ENCODE measurements at places on chromosomes 12 and 14. TPM values are rescaled to one million over a fixed set of nuclear protein-coding genes. Genes with fewer than 3 reads are reported as not detected.

The KLHL28 gene
- total RNA-seq: 14.7 TPM

The GPR68 gene
- 0.32 TPM for total RNA-seq

The FAM90A1 gene
- 0.37 TPM for total RNA-seq

The MYO1H gene
- not detected for total RNA-seq

The KRT74 gene
- not detected for total RNA-seq

The SOAT2 gene
- total RNA-seq: 0.17 TPM

The COA8 gene
- total RNA-seq: 27.1 TPM

The KRT82 gene
- not detected for total RNA-seq

The VTI1B gene
- 57.3 TPM for total RNA-seq

The GPR84 gene
- 0.12 TPM for total RNA-seq

The RTL1 gene
- 0.53 TPM for total RNA-seq

The RAD9B gene
- 1.8 TPM for total RNA-seq

The LHX5 gene
- not detected for total RNA-seq

The SYNJ2BP gene
- total RNA-seq: 24.3 TPM

The OLR1 gene
- total RNA-seq: 0.74 TPM

The EML5 gene
- total RNA-seq: 38.9 TPM

The LMNTD1 gene
- total RNA-seq: not detected

The SERPINA3 gene
- 49.6 TPM for total RNA-seq

The OVCH1 gene
- not detected for total RNA-seq

The TMEM121 gene
- 5.2 TPM for total RNA-seq

The HOXC5 gene
- total RNA-seq: 3.6 TPM

The KRT72 gene
- not detected for total RNA-seq

The TGM1 gene
- 9.1 TPM for total RNA-seq

The TAS2R50 gene
- 1.3 TPM for total RNA-seq

The ARHGAP9 gene
- 3.9 TPM for total RNA-seq

The PPP1R1A gene
- 7.7 TPM for total RNA-seq

The GUCY2C gene
- total RNA-seq: not detected

The ADSS1 gene
- total RNA-seq: 3.8 TPM

The VDR gene
- total RNA-seq: 1.1 TPM

The SIX4 gene
- 7.9 TPM for total RNA-seq

The IFNG gene
- total RNA-seq: not detected

The TRIM9 gene
- 0.36 TPM for total RNA-seq

The BEGAIN gene
- 1.8 TPM for total RNA-seq

The C14orf93 gene
- 8.0 TPM for total RNA-seq

The AJUBA gene
- total RNA-seq: 13.7 TPM

The SPIC gene
- not detected for total RNA-seq

The NUMB gene
- total RNA-seq: 64.0 TPM

The NRIP2 gene
- total RNA-seq: 2.4 TPM

The SLC17A8 gene
- 0.24 TPM for total RNA-seq

The DEPDC4 gene
- 2.2 TPM for total RNA-seq

The GLIPR1L1 gene
- not detected for total RNA-seq

The ZFC3H1 gene
- total RNA-seq: 49.9 TPM

The TSPAN19 gene
- not detected for total RNA-seq

The CKB gene
- total RNA-seq: 79.4 TPM

The SSPN gene
- total RNA-seq: 31.4 TPM

The LUM gene
- total RNA-seq: 330 TPM

The FMNL3 gene
- total RNA-seq: 46.2 TPM

The CLEC1B gene
- total RNA-seq: not detected

The PLEKHD1 gene
- under 0.01 TPM for total RNA-seq

All from ovary (tissue), 10 donors.